ENCODE measurements at places on chromosomes 6 and 20.
A peak's percentile ranks its signal among the peaks of the same experiment; 100 is the strongest.

DNA sequence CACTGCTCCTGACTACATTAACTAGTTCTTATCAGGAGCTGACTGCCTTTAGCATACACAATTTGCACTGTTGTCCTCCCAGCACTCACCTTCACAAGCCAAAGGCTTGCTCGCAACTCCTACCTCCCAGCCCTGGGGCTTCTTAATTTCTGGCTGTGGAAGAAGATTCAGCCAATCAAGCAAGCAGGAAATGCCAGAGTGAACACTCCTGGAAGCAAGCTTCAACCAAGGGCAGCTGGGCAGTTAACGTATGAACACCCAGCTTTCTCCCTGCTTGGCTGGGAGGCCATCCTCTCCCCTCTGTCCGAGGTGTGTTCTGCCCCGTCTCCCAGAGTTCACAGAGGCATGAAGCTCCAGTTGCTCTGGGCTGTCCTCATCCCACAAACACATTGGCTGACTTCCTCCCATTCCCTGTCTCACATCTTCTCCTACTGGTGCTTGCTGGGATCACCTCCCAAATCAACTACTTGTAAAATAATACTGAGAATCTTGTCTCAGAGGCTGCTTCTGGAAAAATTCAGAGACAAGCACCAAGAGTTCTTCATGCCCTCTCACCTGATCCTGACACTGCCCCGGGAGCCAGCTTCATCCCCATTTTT is 15.3 kb upstream of the SRSF6 start:
- DNase-seq: no peak

DNA sequence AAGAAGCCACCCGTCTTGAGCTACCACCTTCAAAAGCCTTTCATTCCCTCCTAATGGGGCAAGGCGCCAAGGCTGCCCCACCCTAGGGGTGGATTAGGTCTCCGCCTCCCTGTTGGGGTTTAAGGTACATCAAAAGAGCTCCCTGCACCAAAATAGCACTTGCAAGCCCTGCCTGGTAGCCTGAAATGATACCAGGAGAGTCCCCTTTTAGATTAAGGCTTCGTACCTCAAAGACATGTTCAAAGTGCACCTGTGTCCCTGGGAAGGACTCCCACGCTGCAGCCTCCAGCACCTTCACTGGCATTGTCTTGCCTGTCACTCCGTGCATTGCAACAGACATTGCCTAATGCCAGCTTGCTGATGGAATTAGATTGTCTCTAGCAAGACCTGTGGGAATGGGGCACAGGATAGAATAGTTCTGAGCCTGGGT is 15.7 kb upstream of the CDKN1A start:
- no peak for DNase-seq

DNA sequence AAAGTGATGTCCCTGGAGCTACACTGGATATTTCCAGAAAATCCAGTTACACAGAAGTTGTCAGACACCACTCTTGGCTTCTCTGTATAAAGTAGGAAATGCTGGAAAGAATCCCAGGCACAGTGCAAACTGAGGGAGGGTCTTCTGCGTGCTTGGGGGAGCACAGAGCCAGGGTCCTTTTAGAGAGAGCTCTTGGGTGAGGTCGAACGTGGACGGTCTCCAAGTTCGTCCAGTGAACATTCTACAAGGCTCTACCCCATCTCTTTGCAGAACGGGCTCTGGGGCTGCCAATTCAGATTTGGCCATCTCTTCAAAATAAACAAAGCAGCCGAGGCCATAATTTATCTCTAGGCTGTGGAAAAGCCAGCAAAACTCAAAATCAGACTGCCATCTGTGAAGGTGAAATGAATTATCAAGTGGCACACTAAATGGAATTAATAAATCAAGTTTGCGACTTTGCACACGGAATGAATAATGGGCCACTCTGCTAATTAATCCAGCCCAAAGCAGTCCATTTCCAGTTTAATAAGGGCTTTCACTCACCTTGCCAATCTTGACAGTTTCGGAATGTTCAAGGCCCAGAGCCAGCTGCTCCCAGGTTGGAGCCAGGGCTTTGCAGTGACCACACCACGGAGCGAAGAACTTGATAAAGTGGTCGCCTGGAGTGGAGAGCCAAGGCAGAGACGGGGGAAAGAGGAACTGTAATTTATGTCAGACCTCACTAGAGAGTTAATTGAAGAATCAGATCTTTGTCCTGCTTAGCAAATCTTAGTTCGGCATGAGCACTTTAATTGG is 19.3 kb downstream of the TXNDC5 start:
- no peak for DNase-seq

DNA sequence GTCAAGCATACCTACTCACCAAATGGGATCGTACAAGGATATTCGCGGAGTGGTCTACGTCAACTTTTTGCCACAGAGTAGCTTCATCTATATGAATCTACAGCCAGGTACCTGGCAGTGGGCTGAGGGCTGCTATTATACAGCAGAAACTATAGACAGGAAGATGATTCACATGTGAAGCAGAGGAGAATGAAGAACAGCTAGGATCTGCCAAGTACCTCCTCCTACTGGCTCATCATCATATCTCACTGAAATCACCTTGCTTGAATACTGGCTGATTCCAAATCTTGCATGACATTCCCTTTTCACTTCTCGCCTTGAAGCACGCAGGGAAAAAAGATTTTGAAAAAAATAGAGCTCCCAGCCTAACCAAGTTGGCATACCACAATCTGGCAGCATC is 488.7 kb upstream of the NRSN1 start:
- no peak for DNase-seq

- no peak for DNase-seq
These were observed 119.9 kb downstream of the RNF144B start for GRCh38 chr6:18507018-18507415.

DNA sequence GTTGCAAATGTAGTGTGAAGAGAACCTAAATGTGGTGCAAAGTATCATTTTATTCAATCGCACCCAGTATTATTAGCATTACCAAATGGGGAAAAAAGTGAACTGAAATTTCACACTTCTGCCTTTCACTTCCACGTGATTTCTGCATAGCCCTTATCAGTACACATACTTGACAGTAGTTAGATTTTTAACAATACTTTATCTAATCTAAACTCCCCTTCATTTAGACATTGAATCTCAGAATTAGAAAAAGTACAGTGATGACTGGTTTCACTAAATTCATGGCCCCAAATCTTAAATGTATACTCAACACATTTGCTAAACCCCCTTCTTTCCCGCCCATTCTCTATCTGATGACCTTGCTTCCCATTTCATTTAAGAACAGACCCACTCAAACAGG is 14.3 kb downstream of the STX7 start:
- DNase-seq: peak; percentile 66

DNA sequence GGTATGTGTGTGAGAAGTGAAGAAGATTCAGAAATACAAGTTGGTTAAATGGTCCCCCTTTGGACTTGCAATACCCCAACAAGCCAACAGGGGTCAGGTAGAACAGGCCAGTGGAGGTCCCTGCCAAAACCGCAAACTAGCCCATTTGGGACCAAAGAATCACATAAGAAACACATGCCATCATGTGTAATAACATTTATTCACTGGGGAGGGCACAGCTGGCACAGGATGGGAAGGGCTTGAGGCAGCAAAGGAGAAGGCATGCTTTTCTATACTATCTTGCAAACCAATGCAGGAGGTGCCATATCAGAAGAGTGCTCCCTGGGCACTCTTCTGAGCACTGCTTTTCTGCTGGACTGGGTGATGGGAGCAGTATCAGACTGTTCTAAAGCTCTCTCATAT is 116.1 kb upstream of the TRAF3IP2 start:
- DNase-seq: peak; percentile 15

DNA sequence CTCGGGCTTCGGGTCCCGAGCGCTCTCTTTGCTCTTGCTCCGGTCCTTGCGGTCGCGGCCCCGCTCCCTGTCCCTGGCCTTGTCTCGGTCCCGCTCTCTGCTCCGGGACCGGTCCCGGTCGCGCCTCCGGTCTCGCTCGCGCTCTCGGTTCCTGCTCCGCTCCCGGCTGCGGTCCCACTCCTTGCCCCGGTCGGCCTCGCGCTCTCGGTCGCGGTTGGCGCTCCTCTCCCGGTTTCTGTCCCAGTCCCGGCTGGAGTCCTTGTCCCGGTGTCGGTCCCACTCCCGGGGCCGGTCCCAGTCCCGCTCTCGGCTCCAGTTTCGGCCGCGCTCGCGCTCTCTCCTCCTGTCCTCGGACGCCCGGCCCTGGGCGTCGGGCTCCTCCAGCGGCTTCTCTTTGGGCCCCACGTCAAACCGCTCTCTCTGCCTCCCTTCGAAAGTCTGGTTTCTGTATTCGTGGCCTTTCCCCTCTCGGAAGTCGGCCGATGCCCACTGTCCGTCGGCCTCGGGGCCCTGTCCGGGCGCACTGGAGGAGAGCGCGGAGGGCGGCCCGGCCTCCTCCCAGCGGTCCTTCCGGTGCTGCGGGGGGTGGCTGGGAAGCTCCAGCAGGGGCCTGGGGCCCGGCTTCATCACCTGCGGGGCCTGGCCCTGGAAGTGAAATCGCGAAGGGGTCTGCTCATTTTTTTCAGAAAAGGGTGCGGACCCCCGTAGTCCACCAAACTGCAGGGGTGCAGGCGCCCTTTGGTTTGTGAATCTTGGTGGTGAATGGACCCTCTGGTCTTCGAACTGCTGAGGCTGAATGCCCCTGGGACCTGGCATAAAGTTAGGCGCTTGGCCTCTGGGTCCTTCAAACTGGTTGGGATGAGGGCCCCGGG is 17.9 kb upstream of the TCFL5 start:
- DNase-seq: no peak

GRCh38 chr6:45473121-45473993 is 95.6 kb upstream of the SUPT3H start:
- DNase-seq: no peak

GRCh38 chr6:78192057-78192456 is 539.2 kb downstream of the MEI4 start:
- DNase-seq: peak; percentile 8

DNA sequence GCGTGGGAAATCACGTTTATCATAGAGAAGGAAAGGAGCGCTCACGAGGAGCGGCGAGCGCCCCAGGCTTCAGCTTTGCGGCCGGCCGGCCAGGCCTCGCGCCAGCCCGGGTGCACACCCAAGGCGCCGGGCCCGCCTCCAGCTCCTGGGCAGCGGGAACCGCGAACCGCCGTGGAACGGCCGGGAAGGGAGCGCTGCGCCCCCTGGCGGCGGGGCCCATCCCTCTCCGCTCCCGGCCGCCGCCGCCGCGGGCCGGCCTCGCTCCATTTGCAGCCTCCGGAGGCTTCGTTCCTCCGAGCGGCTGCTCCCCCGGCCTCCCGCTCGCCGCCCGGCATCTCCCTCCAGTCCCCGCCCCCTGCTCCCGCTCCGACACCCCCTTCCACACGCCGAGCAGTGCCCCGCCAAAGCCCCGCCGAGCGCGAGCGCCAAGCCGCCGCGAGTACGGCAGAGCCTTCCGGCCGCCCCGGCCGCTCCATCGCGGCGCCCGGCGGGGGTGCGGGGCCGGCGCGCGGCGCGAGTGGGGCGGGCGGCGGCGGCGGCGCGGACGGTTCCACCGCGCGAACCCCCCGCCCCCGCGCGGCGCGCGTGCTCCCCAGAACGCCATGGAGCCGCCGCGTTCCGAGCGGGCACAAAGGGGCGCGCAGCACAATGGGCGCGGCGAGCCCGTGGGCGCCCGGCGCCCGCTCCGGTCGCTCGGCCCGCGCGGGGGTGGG is 946 bp downstream of the BEND3 start:
- peak; percentile 64 for DNase-seq

- no peak for DNase-seq
These were observed 252.6 kb downstream of the MYLK4 start for GRCh38 chr6:2497922-2498623.

GRCh38 chr6:140401761-140402160 is 1027.3 kb upstream of the CITED2 start:
- no peak for DNase-seq

DNA sequence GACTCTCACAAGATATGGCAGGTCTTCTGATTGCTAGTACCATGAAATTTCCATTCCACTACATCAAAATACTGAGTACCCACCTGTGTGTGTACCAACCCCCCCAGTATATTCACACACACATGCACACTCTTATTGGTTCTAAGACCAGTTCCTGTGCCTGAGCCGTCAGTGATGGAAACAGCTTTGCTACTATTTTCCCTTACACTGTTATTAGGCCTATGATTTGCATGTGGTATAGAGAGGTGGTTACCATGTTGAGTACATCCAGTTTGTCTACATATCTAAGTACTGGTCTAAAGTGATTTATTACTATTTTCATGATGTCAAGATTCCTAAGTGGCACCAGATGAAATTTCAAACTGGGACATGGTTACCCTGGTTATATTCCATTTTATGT is 459.9 kb downstream of the BCKDHB start:
- no peak for DNase-seq

- no peak for DNase-seq
These were observed 270.7 kb upstream of the RGS17 start for GRCh38 chr6:153401751-153402150.

DNA sequence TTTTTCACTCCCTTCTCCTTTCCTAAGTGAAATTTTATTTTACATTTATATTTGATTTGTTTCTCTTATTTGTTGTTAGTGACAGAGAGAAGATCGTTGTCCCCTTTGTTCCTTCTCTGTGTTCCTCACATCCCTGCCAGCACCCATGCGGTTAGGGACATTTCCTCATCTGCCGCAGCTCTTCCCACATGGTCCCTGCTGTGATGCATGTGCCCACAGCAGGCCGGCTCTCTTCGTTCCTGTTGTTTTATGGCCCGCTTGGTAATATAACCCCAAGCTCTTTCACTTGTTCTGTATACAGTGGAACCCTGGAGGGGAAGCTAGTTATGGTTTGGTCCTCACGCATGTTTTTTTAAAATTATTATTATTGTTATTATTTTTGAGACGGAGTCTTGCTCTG is 23.6 kb downstream of the DTD1 start:
- peak; percentile 82 for DNase-seq

- DNase-seq: peak; percentile 15
These were observed 50.0 kb downstream of the CNKSR3 start for GRCh38 chr6:154460306-154461071.

GRCh38 chr6:27059621-27060425 is 187.7 kb upstream of the PRSS16 start:
- no peak for DNase-seq

GRCh38 chr20:48832405-48832730 is 4.6 kb upstream of the PREX1 start:
- DNase-seq: peak; percentile 76

DNA sequence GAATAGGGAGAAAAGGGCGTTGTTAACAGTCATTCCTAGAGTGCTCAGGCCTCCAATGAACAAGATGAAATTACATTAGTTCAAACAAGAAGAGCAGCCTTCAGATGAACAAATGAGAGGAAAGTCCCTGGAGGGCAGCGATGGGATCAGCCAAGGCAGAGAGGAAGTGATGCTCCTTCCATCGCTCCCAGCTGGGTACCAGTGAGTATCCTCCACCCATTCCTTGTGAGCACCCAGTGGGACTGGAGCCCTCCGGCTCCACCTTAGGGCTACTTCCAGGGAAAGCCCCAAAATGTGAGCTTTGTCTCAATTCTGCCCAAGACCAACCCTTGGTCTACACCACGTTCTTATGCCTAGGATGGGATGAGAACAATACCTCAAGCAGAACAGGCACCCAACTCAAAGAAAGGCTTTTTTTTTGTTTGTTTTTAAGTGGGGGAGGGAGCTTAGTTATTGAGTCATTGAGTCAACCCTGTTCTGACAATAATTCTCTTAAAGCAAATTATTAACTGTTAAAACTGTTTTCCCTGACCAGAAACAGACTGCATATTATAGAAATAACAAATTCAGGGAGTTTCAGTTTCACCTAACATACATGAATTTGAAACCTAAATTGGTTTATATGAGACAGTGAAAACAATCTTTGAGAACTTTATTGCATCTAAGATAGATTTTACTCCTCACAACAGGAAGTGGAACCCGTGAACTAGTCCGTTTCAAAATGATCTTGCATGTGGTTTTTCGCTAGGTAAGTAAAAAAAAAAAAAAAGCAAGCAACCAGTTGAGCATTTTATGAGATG is 106.9 kb downstream of the IPCEF1 start:
- DNase-seq: peak; percentile 46

GRCh38 chr6:16278048-16278724 is 39.8 kb downstream of the GMPR start:
- DNase-seq: no peak
